Stimulated activated CD8-positive, alpha-beta memory T cell treated with anti-CD3 and anti-CD28 coated beads, Interleukin-4, amount 100 ng/mL, for 4 hours (primary cell): ENCODE measurements at places on chromosomes 12 and 14.

DNA sequence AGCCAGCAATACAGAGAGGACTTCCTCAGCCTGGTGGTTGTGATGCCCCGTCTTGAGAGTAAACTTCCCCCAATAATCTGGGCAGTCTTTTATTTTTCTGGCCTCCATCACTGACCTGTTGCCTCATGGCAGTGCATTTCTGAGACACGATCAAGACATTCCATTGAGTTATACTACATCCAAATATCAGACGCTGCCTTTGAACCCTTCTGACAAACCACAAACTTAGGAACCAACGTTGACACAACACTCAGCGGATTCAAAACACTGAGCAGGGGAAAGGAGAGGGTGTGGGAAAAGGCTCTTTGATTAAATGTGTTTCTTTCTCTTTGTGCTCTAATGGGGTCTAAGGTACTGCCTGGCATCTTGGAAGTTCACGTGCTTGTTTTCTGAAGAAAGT, 100.7 kb upstream of the TBX5 start:
- no peak for DNase-seq

GRCh38 chr12:72201457-72201856, 70.7 kb upstream of the TRHDE start:
- no peak for DNase-seq

DNA sequence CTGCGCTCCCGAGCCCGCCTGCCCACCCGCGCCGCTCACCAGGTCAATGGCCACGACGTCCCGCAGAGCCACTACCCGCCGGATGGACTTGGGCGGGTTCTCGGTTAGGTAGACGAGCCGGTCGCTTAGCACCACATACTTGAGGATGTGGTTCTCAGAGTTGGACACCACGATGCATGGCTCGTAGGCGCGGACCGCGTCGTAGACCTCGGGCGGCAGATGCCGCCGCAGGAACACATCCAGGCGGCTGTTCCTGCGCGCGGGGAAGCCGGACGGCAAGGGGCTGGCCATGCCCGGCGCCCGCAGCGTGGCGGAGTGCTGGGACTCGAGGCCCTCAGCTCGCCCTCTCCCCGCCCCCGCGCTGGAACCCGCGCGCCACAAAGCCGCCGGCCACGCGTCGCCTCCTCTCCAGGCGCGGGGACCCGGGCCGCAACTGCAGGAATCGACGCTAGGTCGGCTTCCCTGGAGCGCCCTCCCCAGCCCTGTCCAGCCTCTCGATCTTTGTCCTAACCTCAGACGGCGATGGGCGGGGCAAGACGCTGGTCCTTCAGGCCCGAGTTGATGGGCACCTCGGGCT, at the start of gene C12orf56:
C12orf56 (minus strand) TSS at position 484 of the 577 bp plus-strand sequence; CDS start at position 291, 193 bp downstream.
- DNase-seq: no peak

DNA sequence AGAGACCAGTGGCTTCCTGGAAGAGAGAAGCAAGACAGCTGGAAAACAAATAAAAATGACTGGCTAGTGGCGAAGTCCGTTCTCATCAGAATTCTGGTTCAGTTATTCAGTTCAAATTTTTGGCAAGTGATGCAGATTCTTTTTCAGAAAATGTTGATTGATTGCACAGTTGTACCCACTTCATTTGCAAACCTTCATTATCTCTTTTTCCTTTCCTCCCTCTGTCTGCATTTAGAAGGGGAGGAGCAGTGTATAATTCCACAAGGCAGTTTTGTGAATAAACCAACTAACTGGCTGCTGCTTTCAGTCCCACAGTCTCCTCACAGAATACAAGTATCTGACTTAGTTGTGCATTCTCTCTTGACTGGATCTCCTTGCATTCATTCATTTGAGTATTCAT, 417.5 kb downstream of the NPAS3 start:
- no peak for DNase-seq

- no peak for DNase-seq
These were observed 245.1 kb upstream of the EGLN3 start for GRCh38 chr14:34195964-34196363.

- no peak for DNase-seq
These were observed 7.0 kb upstream of the B4GALNT3 start for GRCh38 chr12:452667-453210.

DNA sequence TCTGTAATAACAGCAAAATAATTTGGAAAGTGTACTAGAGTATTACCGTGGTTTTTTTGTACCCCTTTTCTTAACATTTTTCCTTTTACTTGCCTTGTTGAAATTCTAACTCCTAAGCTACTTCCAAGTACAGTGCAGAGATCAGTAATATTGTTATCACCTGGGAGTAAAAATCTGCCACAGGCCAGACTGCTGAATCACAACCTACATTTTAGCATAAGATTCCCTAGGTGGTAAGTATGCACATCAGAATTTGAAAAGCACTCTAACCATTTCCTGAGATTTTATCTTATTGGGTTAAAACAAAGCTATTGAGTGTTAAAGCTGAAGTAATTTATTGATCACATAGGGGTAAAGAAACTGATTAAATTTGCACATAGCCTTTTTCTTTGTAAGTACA, 55.2 kb upstream of the KCNH3 start:
- no peak for DNase-seq

- DNase-seq: no peak
These were observed 60.4 kb downstream of the NIN start for GRCh38 chr14:50770586-50770985.

- no peak for DNase-seq
These were observed 68.9 kb upstream of the SAV1 start for GRCh38 chr14:50736932-50737419.

GRCh38 chr14:96205059-96205977, 679 bp downstream of the BDKRB2 start:
- DNase-seq: no peak

GRCh38 chr12:107277855-107278254, 184.5 kb upstream of the CRY1 start:
- no peak for DNase-seq

DNA sequence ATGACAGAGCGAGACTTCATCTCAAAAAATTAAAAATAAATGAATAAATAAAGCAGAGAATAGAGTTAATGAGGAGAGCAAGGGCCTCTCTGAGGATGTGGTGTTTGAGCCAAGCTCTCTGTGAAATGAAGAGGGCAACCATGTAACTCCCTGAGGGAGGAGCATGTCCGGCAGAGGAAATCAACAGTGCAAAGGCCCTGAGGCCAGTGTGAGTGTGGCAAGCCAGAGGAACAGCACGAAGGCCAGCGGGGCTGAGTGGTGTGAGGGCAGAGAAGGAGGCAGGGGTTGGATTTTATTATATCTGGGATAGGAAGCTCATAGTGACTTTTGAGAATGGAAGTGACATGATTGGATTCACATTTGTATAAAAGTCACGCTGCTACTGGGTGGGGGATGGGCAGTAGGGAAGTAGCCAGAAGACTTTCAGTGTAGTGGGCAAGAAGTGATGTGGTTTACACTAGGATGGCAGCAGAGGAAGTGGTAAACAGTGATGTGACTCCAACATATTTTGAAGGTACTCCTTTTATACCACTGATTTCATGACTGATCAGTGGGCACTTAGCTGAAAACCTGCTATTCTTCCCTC, 10.3 kb upstream of the LRP1-AS start:
- no peak for DNase-seq

DNA sequence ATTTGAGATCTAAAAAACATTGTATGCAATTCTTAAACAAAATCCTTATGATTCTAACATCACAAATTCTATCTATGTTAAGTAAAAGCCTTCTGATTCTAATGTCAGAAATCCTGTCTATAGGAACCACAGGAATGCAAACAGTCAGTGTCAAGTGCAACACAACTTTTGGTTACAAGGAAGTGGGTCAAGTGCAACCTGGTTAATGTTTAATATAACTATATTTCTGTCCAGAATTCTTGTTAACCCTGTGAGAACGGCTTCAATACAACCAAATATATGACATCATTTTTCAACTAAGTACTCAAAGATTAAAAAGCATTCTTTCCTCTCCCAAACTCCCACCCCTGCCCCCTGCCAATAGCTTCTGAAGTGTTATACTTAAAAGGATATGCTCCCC, 107.9 kb upstream of the PLEKHA5 start:
- DNase-seq: no peak

GRCh38 chr14:77316872-77317301, 3.8 kb downstream of the POMT2 start:
- no peak for DNase-seq

DNA sequence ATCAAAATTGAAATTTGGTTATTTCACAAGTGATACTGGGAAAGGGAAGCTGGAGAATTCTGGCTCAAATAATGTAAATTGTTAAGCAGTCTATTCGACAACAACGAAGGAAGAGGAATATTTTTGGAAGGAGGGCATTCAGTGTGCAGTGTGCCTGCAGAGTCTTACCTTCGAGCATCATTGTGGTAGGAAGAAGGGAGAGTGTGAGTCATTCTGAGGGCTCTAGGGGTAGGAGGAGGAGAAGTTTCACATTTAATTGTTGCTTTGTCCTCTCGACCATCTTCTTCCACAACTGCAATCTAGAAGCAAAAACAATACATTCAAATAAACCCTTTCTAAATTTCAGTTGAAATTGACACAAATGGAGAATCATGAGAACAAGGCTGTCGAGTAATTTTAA, 263.0 kb downstream of the ACSS3 start:
- DNase-seq: no peak

- no peak for DNase-seq
These were observed 49.5 kb upstream of the EEA1 start for GRCh38 chr12:92978607-92979006.

DNA sequence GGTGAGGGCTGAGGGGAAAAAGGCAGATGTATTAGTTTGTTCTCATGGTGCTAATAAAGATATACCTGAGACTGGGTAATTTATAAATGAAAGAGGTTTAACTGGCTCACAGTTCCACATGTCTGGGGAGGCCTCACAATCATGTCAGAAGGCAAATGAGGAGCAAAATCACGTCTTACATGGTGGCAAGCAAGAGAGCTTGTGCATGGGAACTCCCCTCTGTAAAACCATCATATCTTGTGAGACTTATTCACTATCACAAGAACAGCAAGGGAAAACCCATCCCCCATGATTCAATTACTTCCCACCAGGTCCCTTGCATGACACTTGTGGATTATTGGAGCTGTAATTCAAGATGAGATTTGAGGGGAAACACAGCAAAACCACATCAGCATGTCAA, 1220.9 kb downstream of the GALC start:
- no peak for DNase-seq

- no peak for DNase-seq
These were observed 35.0 kb downstream of the EPS8 start for GRCh38 chr12:15754233-15754632.

DNA sequence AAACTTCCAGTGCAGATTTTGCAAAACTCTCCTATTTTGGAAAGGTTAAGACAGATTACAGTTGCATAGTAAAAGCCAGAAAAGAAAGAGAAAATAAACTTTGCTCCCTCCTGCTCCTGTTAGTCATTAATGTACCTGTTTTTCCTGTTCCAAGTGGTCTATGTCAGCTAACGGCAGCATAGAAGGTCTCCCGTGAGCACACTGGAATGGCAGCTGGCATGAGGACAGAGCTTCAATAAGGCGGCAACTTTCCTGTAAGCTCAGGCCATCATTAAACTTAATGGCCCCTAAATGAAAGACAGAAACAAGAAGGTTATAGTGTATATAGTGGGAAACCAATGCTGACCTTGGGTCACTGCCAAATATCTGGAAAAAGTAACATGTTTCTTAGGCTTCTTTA, 16.0 kb downstream of the EIF2B2 start:
- no peak for DNase-seq

- DNase-seq: no peak
These were observed 1.0 kb downstream of the HIP1R start for GRCh38 chr12:122836027-122836921.

DNA sequence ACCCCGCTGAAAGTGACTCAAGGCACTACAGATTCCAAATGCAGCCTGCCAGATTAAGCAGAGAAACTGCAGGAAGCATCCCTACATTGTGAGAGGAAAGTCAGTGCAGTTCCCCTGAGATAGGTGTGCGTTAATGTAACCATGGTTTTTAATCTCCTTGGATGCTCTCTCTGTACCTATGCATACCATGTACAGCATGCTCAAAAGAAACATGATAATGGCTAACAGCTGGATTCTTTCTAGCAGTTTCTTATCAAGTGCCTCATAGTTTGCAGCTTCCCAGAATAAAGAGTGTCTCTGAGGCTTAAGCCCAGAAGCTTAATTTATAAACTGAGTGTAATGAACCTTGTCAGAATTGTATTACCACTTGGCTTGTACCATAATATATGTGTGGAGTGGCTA, 17.1 kb upstream of the MDM1 start:
- DNase-seq: no peak

DNA sequence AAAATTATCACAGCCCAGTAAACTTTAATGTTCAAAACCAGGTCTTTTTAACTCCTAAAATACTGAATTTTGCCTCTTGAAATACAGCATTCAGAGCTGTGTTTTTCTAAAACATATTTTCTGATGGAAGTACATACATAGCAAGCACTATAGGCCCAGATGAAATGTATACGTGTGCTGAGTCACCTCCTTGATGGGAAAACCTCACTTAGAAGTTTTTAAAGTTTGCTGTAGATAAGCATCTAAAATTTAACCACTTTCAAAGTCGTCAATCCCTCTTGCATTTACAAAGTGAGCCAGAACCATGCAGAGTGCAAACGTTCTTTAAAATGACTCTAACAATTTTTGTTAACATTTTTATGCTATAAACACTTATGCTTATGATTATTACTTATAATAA, 618.8 kb downstream of the RPS29 start:
- no peak for DNase-seq

GRCh38 chr12:39341179-39341578, 101.7 kb downstream of the KIF21A start:
- no peak for DNase-seq

DNA sequence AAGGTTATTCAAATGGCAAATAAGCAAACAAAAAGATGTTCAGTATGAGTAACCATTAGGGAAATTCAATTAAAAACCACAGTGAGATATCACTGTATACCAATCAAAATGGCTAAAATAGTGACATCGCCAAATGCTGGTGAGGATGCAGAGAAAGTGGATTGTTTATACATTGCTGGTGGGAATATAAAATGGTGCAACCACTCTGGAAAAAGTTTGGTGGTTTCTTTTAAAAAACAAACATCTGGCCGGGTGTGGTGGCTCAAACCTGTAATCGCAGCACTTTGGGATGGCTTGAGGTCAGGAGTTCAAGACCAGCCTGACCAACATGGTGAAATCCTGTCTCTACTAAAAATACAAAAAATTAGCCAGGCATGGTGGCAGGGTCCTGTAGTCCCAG, 14.0 kb upstream of the STRAP start:
- DNase-seq: no peak

GRCh38 chr14:36514278-36515104, 5.5 kb downstream of the NKX2-1 start:
- DNase-seq: no peak

GRCh38 chr12:54650409-54650808, 2.2 kb upstream of the DCD start:
- no peak for DNase-seq
